ENCODE measurements at places on chromosomes 13 and 19. TPM values are rescaled to one million over a fixed set of nuclear protein-coding genes. Genes with fewer than 3 reads are reported as not detected.

The PTGIR gene
- 4.5 TPM for total RNA-seq

The ZNF154 gene
- total RNA-seq, result 13.1 TPM

The MCOLN1 gene
- 4.2 TPM for total RNA-seq

The KLC3 gene
- 13.7 TPM for total RNA-seq

The SOHLH2 gene
- 0.62 TPM for total RNA-seq

The MTUS2 gene
- 11.2 TPM for total RNA-seq

The DAND5 gene
- not detected for total RNA-seq

The CEACAM8 gene
- total RNA-seq, result not detected

The FFAR2 gene
- total RNA-seq, result 15.6 TPM

The MEIOSIN gene
- not detected for total RNA-seq

The ZNF575 gene
- total RNA-seq, result 0.41 TPM

The RRAS gene
- total RNA-seq, result 15.5 TPM

DNA sequence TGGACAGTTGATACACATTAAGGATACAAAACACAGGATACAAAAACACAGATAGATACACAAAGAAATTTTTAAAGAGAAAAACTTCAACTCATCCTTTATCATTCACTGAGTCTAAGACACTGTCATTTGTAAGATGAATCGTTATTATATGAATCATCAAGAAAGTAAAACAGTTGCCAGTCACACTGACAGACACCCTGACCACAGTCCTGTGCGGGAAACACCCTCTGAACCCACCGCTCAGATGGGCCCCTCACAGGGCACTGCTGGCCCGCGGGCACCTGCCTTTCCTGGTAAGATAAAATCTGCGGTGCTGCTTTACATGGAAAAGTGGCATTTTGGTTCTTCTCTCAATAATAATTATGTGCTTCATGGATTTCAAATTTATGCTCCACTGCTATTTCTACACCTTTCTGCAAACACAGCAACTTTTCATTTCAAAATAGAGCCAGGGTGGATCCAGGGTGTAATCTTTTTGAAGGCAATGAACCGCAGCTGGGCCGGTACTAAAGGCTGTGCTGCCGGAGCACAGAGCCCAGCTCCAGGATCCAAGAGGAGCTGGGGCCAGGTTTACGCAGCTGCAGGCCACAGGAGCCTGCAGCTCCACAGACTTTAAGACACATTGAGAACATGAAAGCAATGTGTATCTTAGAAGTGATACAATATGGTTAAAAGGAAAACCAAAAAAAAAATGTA, 76.8 kb downstream of the TUBGCP3 start:
- no peak for DNase-seq

- no peak for DNase-seq
Observed at GRCh38 chr13:53088871-53089270, 60.3 kb downstream of the OLFM4 start.

- no peak for DNase-seq
Observed at GRCh38 chr19:41525989-41526388, 50.0 kb upstream of the CEACAM21 start.

GRCh38 chr19:13507053-13507611, 853 bp upstream of the CACNA1A start:
- no peak for DNase-seq

- no peak for DNase-seq
Observed at GRCh38 chr13:94444826-94445225, 34.7 kb downstream of the DCT start.

DNA sequence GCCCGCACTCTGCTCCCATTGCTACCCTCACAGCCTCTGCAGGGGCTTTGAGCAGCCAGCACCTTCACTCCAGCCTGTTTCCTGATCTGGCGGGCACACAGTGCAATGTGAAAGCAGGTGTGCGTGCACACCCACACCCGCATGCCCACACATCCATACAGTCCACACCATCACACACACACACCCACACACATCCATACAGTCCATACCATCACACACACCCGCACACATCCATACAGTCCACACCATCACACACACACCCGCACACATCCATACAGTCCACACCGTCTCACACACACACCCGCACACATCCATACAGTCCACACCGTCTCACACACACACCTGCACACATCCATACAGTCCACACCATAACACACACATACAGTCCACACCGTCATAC, 28.0 kb downstream of the PIAS4 start:
- DNase-seq, result no peak

GRCh38 chr19:10516671-10517286, 468 bp downstream of the S1PR5 start:
- DNase-seq, result no peak

DNA sequence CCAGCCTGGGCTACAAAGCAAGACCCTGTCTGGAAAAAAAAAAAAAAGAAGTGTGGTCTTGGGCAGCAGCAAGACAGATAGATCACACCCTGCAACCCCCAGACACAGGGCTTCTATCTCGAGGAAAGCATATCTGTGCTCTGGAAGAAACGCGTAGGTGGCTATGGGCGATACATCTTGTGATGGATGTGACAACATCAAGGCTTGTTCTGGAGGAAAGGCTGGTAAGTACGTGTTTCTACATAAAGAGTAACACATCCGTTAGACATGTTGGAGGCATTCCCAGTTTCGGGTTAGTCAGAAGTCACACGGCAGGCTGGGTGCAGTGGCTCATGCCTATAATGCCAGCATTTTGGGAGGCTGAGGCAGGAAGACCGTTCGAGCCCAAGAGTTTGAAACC, 6.6 kb upstream of the DHDH start:
- DNase-seq, result peak; percentile 48

GRCh38 chr13:62450759-62451158, 1035.1 kb upstream of the PCDH20 start:
- DNase-seq, result no peak

DNA sequence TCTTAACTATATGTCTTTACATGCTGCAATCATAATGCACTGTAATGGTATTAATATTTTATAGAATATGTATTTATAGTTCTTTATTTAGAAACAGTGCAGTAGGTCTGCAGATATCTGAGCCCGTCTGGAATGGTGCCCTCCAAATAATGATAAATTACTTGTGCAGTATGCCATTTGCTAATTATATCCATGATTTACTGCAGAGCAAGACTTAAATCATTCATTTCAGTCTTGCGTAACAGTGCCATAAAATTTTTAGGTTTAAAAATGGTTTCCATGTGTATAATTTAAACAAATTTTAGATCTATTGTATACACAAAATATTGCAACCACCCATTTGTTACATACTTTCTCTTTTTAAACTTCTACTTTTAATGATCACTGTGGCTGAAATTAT, 175.1 kb downstream of the ZNF536 start:
- no peak for DNase-seq

DNA sequence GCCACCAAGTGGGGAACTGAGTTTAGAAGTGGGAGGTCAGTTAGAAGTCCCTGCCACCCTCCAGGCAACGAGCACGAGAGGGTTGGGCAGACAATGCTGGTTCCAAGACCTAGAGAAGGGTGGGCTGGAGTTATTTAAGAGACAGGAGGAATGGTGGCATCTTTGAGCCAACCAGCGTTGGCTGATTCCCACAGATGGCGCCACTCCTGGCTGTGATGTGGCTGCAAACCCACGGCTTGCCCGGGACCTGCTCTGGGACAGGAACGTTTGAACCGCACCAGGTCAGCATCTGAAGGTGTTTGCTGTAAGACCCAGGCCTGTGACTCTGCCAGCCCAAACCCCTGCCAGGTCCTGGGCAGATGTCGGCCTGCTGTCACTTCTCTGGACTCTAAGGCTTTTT, 42.8 kb downstream of the BICRA start:
- no peak for DNase-seq

- DNase-seq, result no peak
Observed at GRCh38 chr13:48163061-48163460, 68.2 kb upstream of the MED4 start.

- no peak for DNase-seq
Observed at GRCh38 chr13:112961457-112962369, 7.3 kb upstream of the MCF2L start.

DNA sequence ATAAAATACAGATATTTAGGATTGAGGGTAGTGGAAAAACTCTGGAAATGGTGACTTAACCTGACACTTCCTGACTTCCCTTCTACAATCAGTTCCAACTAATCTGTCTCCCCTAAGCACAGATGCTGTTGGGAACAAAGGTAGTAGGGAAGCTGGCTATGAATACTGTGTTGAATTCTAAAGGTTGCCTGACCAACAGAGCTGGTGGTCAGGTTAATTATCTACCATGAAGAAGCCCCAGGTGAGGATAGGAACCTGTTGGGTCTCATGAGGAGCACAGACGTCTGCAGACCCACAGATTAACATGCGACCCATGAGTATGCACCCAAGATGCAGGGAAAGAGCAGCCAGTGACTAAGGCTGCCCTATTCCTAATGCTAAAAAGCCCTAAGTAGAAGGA, 172.3 kb downstream of the DIAPH3 start:
- no peak for DNase-seq

- no peak for DNase-seq
Observed at GRCh38 chr19:11397089-11397610, 13.0 kb upstream of the EPOR start.

GRCh38 chr13:99357131-99357596, 50.0 kb upstream of the GPR183 start:
- no peak for DNase-seq

GRCh38 chr13:77480066-77480465, 55.4 kb upstream of the SCEL start:
- peak; percentile 26 for DNase-seq

DNA sequence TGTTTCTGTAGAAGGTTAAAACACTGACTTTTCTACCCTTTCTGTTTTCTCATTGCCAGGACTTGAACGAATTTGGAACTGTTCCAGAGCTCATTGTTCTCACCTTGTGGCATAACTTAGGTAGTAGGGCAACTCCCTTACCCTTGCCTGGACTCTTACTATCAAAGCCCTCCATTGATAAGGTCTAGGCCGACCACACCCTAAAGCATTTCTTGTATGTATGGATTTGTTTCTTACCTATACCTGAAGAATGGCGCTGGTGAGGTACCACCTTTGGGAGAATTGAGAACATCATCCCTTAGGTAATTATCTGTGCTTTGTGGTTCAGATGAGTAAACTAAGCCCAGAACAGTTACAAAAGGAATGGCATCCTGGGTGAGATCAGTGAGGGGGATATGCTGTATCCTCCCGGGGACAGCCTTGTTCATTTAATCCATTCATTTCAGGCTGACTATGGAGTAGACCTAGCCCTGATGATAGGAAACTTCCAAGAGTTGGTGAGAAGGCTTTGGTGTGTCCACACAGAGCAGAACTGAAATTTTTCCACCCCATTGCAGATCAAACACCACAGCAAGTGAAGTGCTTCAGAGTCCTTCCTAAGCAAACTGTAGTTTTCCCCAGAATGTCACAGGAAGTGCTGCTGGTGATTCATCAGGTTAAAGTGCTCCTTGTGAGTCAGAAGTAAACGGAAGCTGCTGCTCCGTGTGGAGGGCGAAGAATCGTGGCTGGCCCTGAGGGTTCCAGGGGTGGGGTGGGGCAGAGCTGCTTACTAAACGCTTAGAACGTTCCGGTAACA, 113.0 kb downstream of the TEX26 start:
- no peak for DNase-seq

- DNase-seq, result peak; percentile 49
Observed at GRCh38 chr13:51645154-51645650, 60.9 kb downstream of the WDFY2 start.

DNA sequence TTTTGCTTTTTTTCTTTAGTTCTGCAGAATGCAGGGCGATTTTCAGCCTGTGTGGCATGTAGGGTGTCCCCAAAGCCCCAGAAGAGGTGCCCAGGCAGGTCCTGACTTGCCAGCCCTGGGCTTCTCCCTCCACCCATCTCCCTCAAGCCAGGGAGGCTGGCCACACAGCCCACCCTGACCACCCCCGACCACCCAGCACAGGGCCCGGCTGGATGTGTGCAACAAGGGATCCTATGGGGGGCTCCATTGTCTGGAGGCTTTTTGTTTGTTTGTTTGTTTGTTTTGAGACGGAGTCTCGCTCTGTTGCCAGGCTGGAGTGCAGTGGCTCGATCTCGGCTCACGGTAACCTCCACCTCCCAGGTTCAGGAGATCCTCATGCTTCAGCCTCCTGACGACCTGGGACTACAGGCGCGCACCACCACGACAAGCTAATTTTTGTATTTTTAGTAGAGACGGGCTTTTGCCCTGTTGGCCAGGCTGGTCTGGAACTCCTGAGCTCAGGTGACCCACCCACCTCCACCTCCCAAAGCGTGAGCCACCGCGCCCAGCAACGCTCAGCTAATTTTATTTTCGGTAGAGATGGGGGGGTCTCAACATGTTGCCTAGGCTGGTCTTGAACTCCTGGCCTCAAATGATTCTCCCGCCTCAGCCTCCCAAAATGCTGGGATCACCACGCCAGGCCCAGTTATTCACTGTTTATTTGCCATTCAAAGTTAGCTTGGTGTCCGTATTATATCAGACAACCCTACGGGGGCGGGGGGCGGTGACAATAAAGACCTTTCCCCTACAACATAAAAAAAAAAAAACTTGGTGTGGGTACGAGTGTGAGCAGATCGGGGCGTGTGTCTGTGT, 7.8 kb upstream of the MKNK2 start:
- no peak for DNase-seq

DNA sequence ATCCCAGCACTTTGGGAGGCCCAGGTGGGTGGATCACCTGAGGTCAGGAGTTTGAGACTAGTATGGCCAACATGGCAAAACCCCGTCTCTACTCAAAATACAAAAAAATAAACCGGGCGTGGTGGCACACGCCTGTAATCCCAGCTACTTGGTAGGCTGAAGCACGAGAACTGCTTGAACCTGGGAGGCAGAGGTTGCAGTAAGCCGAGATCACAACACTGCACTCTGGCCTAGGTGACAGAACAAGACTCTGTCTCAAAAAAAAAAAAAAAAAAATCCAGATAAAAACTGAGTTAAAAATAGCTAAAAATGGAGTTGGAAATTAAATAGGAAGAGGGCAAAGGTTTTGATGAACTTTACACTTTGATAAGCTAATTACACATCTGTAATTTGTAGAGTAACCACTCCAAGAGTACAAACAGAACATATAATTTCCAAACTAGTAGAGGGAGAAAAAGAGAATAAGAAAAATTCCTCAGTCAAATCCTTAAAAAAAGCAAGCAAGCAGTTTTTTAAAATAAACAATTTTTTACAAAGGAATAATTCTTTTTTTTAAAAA, 10.3 kb downstream of the TGDS start:
- DNase-seq, result no peak

DNA sequence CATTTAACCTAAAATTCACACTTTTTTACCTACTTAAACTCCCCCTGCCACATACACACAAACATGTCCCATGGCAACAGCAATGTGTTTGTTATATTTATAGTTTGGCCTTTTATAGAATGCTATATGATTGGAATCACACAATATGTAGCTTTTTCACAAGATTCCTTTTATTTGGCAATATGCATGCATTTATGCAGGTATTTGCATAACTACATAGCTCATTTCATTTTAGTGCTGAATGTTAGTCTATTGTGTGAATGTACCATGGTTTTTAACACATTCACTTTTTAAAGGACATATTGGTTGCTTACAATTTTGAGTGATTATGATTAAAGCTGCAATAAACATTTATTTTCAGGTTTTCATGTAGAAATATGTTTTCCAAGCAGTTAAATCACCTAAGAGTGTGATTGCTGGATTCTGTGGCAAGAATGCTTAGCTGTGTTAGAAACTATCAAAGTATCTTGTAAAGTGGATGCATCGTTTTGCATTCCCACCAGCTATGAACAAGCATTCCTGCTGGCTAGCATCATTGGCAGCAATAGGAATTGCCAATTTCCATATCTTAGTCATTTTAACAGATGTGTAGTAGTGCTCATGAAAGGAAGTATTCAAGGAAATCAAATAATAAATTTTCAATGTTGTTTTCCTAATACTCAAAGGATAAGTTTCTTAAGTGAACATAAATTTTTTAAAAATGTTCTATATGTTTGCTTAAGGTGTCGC, 557.0 kb downstream of the SLITRK1 start:
- DNase-seq, result no peak

Data from tongue (tissue), 3 donors.